Right ventricle myocardium superior (tissue), 1 donor: ENCODE measurements at places on chromosomes 5 and 9. TPM values are rescaled to one million over a fixed set of nuclear protein-coding genes. Genes with fewer than 3 reads are reported as not detected.

DNA sequence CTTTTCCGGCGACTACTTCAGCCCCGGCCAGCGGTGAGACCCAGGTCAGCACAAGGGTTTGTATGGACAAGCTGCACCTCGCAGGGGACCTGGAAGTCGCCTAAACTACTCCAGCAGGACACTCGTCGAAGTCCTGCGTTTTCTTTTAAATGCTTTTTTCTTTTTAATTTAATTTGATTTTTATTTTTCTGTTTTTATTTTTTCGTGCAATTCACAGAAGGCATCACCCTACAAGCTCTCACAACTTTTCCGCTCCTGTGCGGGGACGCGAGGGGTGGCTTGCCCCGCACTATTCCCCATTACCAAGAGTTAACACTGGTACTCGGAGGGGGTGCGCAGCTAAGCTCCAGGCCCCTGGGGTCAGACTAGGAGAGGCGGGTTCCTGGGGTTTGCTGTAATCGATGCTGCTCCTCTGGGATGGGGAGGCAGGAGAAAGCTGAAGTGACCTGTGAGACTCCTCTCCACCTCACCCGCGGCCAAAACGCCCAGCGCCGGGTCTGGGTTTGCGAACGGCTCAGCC is 1.3 kb downstream of the EDIL3 start:
- DNase-seq = no peak

The ESM1 gene
- total RNA-seq = not detected

- no peak for DNase-seq
Measured at GRCh38 chr5:175746851-175747250, 89.0 kb downstream of the HRH2 start.

- DNase-seq = no peak
Measured at GRCh38 chr9:27572566-27572917, 739 bp downstream of the C9orf72 start.

GRCh38 chr9:117783828-117784227 is 79.6 kb downstream of the TLR4 start:
- DNase-seq = no peak

DNA sequence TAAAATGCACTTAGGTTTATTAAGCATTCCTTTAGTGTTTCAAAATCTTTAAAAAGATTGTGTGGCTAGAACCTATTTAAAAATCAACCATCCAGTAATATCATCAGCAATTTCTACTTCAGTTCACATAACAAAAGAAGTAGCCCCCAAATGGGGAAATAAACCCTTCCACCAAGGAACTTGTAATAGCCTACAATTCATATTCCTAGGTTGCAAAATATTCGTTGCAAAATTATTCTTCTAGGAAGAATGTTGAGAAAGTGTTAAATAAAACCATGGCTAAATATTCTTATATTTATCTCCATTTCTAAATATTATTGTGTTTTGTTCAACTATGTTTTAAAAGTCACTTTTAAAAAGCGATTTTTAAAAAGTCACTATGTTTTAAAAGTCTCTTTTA is 177.9 kb upstream of the PRLR start:
- DNase-seq = no peak

GRCh38 chr9:10045598-10045997 is 567.2 kb downstream of the PTPRD start:
- DNase-seq = no peak

- DNase-seq = peak; percentile 64
Measured at GRCh38 chr5:149310947-149311658, 34.2 kb upstream of the GRPEL2 start.

GRCh38 chr5:93603078-93603792 is 20.2 kb downstream of the NR2F1 start:
- DNase-seq = no peak

- no peak for DNase-seq
Measured at GRCh38 chr9:93376411-93376810, 75.1 kb upstream of the FAM120A start.

- DNase-seq = no peak
Measured at GRCh38 chr5:141529873-141530272, 41.0 kb downstream of the PCDHGC5 start.

The ACSL6 gene
- 3.0 TPM for total RNA-seq

- peak; percentile 29 for DNase-seq
Measured at GRCh38 chr9:121771851-121772599, 120.6 kb downstream of the DAB2IP start.

DNA sequence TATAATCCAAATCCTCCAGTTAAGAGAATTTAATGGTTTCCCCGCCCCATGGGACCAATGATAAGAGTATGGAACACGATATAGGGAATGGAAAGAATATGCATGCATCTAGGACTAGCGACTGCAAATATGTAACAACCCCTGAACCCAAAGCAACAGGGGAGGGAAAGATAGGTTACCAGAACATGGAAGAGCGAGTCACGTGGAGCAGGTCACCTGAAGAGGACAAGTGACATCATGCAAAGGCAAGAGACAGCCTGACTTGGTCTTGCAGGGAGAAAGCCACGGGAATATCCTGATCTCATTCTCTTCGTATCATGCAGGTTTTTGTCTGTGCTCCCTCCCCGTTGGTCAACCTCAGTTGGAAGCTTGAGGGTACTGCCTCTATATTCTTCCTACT is 4.7 kb upstream of the UHRF2 start:
- DNase-seq = no peak

DNA sequence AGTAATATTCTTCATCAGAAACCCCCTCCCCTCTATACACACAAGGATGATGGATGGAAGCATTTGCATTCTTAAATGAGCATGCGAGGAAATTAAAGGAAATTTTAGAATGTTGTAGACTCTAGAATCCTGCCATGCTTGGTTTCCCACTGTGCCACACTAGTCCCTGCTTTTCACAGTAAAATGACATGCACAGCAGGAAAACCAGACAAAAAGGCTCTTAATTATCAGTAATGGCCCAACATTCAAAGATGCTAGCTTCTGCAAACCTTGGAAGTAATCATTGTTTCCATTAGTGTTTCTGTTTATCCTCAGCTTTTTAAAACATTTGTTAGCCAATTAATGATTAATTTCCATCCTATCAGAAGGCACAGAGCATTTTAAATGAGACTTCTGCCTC is 255.8 kb downstream of the SLCO4C1 start:
- no peak for DNase-seq

- no peak for DNase-seq
Measured at GRCh38 chr5:145362266-145362665, 472.9 kb downstream of the PRELID2 start.

DNA sequence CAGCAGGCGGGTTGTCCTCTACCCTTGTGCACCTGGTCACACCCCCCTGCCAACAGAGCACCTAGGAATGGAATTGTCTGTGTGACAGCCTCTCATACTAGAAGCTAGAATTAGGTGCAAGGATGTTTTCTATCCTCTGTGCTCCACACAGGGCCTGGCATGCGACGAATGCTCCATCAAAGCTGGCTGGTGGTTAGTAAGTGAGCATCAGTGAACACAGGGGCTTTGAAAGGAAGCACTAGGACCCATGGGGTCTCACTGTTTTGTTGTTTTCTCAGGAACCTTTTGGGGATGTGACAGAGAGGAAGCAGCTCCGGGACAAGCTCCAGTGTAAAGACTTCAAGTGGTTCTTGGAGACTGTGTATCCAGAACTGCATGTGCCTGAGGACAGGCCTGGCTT is 32.3 kb downstream of the GALNT12 start:
- DNase-seq = no peak

The PRLR gene
- total RNA-seq = 0.86 TPM

The PCDHGA12 gene
- 4.9 TPM for total RNA-seq

- DNase-seq = no peak
Measured at GRCh38 chr5:162769019-162769418, 668.4 kb upstream of the CCNG1 start.

The DAB2IP gene
- total RNA-seq = 44.7 TPM

The OSMR gene
- total RNA-seq = 10.9 TPM

- no peak for DNase-seq
Measured at GRCh38 chr5:140076788-140077187, 33.7 kb upstream of the NRG2 start.

- peak; percentile 27 for DNase-seq
Measured at GRCh38 chr5:176883700-176884570, 15.2 kb downstream of the HK3 start.
